ENCODE measurements at places on chromosomes 11 and 22.

- DNase-seq = no peak
Measured at GRCh38 chr11:83642500-83642899, 356.3 kb upstream of the CCDC90B start.

GRCh38 chr22:41863472-41863871 is 30.6 kb downstream of the SREBF2 start:
- no peak for DNase-seq

- DNase-seq = no peak
Measured at GRCh38 chr22:42676059-42676607, 26.9 kb upstream of the CYB5R3 start.

DNA sequence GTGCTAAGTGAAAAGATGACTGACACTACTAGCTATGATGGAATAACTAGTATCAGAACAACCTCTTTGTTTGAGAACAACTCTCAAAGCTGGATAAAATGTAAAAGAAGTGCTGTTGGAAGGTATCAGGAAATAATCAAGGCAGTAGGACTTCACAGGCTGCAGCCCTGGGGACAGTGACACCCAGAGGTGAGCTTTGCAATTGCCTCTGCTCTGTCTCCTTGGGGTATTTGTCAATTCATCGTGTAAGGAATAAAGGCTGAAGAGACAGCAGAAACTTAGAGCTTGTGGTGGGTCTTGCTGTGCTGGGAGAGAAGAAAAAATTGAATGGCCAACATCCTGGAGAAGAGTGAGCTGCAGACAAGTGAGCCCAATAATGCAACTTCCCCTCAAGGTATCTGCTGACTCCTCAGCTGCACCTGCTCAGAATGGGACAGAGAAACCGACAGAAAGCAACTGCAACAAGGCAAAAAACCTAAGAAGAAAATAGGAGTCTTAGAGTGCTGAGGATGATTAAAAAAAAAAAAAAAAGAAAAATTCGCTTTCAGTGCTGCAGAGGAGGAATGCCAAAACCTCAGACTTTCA is 141.1 kb downstream of the RCN1 start:
- no peak for DNase-seq

DNA sequence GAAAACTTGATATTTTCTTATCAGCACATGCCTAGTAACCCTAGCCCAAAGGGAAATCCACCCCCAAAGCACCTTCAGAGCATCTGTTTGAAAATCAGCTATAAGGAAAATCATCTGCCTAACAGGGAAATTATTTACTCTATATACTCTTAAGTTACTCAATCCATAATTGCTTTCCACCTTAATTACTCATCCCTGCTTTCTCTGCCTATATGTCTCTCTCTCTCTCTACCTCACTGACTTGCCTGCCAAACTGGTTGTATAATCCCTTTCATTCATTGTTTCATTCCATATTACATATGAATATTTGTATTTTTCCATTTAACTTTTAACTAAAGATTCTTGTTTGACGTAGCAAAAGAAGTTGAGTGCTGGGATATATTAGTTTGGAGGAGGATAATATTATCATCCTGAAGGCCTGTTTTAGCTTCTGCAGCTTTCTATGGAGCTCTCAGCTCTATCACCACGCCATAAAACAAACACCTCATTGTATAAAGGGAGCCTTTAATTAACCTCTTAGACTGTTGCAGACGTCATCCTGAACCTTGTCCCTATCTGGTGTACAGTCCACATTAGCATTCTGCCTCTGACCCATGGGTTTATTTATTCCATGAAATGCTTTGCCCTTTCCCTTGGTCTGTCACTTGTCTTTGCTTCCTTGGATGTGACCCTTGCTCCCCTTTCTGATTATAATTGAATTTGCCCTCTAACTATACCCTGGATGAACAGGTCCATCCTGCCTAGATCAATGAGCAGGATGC is 98.9 kb downstream of the INSC start:
- no peak for DNase-seq

- no peak for DNase-seq
Measured at GRCh38 chr11:95092549-95093324, 3.1 kb downstream of the ENDOD1 start.

DNA sequence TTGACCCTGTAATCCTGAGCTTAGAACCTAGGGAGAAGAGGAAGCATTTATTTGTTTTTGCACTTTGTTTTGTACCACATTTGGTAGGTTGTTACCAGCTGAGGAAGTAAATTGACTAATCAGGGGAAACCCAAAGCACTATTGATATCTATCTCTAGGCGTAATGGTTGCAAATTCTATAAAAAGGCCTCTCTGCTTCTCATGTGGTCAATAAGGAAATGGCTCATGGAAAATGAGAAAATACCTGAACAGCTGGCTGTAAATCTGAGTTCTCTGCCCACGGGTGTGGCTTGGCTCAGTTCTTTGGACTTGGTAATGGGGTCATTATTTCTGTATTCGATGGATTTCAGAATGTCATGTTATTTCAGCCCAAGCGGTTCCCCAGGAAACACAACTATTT is 42.4 kb downstream of the BARX2 start:
- no peak for DNase-seq

DNA sequence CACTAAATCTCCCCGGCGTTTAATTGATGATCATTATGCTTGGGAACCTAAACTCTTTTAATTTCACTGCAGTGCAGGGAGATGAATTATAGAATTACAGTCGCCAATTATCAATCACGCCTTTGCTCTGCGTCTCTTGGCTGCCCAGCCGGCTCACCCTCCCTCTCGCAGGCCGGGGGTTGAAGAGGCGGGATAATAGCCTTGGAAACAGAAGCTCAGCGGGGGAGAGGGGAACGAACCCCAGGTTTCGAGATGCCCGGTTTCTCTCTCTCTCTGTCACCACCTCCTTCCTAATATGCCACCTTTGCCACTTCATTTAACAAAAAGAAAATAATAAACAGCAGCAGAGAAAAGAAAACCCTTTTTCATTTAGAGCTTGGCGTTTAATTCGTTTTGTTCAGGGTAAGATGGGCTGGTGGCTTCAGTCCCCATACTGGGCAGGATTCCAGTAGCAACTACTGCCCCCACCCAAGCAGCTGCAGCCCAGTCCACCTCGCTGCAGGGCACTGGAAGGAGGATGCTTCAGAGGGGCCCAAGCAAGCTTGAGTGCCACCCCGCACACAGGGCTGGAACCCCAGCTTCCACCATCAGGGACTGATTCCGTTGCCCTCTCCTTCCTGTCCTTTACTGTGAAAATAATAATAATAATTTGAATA is 271.7 kb downstream of the BUD13 start:
- DNase-seq = no peak

DNA sequence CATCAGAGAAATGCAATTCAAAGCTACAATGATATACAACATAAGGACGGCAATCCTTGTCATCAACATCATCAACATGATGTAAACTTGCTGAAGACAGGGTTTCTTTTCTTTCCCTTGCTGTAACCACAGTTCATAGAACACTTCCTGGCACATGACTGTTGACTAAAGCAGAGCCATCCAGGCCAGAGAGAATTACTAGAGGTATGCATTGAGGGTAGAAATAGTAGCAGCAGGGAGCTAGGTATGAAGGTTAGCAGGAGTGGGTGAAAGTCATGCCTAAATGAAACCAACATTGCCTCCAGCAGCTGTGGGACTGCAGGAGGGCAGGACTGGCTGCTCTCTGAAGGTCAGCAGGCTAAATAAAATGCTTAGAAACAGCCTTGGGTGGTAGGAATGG is 103.7 kb downstream of the LRRC32 start:
- DNase-seq = no peak

DNA sequence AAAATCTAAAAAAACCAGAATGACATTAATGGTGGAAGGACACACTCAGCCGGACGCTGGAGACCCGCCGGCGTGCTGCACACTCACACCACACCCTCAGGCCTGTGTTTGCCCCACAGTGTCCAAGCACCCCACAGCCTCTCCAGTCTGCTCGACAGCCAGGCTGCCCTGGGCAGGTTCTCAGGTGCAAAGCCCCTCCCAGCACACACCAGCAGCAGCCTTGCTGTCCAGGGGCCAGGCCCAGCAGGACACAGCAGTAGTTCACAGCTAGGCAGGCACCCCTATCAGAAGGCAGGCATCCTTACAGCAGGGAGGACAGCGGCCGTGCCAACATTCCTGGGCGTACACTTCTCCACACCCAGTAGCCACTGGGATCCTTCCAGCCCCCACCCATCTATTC is 1.7 kb upstream of the SLC25A1 start:
- DNase-seq = no peak

DNA sequence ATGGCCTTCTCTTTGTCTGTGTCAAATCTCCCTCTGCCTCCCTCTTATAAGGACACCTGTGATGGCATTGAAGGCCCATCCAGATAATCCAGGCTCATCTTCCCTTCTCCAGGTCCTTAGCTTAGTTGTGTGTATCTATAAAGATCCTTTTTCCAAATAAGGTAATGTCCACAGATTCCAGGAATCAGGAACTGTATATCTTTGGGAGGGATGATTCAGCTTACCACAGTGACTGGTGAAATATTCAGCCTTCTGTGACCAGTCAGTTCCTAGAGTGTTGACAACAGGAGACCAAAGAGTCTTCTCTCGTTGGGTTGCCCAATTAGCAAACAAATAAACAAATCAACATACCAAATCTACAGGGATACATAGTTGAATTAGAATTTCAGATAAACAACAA is 175.8 kb downstream of the MPPED1 start:
- DNase-seq = no peak

DNA sequence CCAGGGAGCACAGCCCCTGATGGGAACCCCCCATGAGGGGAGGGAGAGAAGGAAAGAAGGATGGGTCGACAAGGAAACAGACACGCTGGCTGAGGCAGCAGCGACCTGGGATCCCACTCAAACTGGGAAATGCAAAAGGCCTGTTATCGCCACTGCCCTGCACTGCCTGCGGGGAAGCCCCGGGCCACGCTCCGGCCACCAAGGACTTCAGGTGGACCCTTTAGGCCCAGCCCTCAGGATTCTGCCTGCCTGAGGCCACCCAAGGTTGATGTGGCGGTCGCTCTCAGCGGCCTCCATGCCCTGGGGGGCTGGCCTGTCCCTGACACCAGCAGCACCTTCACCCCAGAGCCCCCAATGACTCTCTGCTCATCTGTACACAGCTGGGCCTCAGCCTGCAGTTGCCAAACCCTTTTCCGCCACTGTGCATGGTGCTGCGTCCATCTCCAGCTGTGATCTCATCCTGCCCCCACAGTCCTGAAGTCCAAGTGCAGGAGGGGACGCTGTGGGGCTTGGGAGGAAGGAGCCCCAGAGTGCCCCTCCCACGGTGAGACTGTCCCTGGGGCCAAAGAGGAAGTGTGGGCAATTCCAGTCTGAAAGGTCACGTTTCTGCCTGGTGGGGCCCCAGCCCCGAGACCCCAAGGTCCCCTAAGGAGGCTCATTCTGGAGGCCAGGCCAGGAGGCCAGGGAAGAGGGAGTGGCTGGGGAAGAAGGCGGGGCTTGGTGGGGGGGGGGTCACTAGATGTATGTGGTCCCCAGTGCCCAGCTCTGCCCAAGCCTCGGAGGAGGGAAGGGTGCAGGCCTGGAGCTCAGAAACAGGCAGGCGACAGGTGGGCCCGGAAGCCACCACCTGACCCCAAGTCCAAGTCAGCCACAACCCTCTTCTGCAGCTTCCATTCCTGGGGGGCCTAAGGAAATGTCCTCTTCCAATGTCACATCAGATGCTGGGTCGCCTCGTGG is 31.6 kb downstream of the OSBPL5 start:
- DNase-seq = no peak

DNA sequence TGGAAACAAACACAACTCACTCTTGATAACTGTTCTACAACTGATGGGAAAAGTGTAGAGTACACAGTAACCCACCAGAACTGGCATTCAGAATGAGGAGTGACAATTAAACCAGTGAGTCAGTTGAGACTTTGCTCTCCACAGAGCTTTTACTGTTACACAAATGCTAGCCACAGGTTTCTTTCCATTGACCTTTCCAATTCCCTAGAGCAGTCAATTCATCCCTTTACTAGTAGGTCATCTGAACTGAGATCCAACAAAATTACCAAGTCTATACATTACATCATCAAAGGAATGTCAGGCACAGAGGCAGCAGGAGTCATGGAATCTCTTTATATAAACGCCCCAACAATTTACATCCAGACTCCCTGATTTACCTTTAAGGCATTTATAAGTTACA is 65.9 kb downstream of the PHF21A start:
- DNase-seq = no peak

DNA sequence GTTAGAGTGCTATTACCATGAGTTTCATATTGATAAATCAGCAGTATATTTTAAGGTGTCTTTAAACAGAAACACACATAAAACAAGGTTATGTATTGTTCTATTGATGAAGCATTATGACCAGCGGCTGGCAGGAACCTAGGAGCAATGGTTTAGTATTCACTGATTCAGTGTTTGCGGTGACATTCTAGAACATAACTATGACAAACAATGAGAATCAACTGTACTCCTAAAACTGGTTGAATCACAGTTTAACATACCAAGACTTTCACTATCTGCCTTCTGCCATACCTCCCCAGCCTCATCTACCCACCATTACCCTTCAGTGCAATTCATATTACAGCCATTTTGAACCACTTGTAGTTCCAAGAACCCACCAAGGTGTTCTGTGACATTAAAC is 8.8 kb downstream of the HOATZ start:
- no peak for DNase-seq

DNA sequence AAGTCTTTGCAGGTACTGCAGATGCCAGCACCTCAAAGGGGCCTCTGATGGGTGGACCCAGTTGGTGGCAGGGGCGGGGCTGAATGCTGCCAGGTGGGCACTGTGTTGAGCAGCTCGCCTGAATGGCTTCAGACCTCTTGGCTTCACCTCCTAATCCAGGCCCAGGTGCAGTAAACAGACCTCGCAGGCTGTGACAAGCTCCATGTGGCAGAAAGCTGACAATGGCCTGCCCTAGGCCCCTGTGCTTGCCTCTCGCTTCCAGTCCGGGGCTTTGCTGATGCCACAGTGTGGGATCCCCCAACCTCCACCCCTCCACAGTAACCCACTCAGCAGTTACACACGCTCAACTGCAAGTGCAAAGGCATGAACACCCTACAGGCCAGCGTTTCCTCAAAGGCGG is 9.4 kb downstream of the IGLL1 start:
- DNase-seq = no peak

DNA sequence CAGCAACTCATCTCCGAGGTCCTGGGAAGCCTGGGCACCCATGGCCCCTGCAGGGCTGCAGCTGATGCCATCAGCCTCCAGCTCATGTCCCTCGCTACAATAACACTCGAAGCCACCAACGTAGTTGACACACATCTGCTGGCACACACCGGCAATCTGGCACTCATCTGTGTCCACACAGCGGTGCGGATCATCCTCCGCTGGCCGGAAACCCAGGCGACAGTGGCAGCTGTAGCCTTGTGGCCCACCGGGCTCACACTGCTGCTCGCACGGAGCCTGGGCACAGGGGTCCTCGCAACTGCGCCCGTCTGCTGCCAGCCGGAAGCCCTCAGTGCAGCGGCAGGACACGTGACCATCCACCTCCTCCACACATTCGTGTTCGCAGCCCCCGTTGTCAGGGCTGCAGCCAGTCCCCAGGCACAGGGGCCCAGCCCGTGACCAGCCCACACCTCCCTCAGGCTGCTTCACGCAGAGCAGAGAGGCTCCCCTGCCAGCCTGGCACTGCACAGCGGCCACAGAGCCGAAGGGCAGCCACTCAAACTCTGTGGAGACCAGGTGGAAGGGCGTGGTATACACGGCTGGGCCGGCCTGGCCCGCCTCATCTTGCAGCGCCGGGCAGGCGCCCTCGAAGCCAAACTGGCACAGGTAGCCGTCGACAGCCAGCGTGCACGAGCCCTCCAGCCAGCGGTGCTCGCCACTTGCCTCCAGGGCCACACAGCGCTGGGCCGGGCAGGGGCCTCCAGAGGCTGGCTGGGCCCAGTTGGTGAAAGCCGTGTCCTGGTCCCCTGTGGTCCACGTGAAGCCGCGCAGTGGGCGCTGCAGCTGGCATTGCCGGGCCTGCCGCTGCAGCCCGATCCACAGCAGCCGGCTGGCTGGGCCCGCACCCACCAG is 678 bp downstream of the CD248 start:
- DNase-seq = no peak

All from cerebellar nuclear complex (tissue), 1 donor.